ENCODE measurements at places on chromosomes 16 and 17. TPM values are rescaled to one million over a fixed set of nuclear protein-coding genes. Genes with fewer than 3 reads are reported as not detected.

PMP22 gene
- 1.2 TPM for polyA plus RNA-seq

SPN gene
- polyA plus RNA-seq, result 46.6 TPM

CLEC18C gene
- polyA plus RNA-seq, result 0.04 TPM

SLC5A11 gene
- 0.37 TPM for polyA plus RNA-seq

TPPP3 gene
- polyA plus RNA-seq, result 83.5 TPM

KRT14 gene
- polyA plus RNA-seq, result not detected

PEMT gene
- polyA plus RNA-seq, result 38.4 TPM

PRR35 gene
- not detected for polyA plus RNA-seq

GNG13 gene
- not detected for polyA plus RNA-seq

CCL8 gene
- polyA plus RNA-seq, result 1.3 TPM

SLC16A6 gene
- polyA plus RNA-seq, result 14.0 TPM

FNDC8 gene
- polyA plus RNA-seq, result not detected

TSPAN10 gene
- polyA plus RNA-seq, result not detected

SHCBP1 gene
- 2.3 TPM for polyA plus RNA-seq

Data from CD14-positive monocyte (primary cell).